Thoracic aorta (tissue), 2 donors: ENCODE measurements at places on chromosomes 13 and 19.

- no peak for DNase-seq
Observed at GRCh38 chr13:88736026-88736425, 1064.9 kb downstream of the SLITRK5 start.

DNA sequence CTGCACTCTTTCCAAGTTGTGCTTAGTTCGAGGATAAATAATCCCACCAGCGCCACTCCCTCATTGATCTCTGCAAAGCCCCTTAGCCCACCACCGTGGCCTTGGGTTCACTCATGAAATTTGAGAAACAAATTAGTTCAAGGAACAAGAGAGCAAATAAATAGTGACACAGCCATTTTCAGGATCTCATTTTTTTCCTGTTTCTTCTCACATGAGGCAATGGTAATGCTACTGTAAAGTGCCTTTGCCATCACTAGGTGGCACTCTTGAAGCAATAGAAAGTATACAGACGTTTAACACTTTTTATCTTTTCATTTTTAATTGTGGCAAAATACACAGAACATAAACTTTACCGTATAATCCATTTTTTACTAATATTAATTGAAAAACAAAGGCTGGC, 76.8 kb upstream of the ZNF835 start:
- no peak for DNase-seq

DNA sequence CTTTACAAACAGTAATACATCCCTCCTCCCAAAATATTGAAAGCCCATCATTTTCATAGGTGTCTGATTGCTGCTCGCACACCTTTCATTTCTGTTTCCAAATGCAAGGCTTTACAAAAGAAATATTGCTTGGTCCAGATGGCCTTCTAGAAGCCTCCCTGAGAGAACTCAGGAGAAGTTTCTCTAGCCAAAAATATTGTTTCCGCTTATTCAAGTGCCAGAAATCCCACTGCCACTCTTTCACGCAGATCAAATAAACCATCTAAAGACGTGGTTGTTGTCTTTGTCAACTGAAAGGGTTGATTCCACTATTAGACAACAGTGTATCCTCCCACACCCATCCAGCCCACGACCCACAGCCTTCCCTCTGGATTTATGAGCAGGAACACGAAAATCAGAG, 96.2 kb downstream of the ZIC5 start:
- DNase-seq, result no peak

GRCh38 chr19:9130965-9131364, 4.2 kb upstream of the OR7G3 start:
- DNase-seq, result no peak

DNA sequence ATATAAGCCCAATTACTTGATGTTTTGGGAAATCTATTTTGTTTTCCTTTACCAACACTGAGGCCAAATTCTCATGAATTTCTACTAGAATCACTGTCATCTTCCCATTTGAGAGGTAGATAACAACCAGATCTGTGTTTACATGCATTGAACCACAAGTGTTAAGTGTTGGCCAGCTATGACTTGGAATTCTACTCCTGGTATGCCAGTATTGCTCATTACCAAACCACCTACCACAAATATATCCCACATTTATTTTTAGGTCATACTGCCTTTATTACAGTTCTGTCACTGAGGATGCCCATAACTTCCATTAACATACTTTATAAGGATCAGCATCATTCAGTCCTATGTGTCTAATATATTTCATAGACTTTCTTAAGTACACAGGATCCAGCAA, 328.9 kb downstream of the DIAPH3 start:
- DNase-seq, result no peak

DNA sequence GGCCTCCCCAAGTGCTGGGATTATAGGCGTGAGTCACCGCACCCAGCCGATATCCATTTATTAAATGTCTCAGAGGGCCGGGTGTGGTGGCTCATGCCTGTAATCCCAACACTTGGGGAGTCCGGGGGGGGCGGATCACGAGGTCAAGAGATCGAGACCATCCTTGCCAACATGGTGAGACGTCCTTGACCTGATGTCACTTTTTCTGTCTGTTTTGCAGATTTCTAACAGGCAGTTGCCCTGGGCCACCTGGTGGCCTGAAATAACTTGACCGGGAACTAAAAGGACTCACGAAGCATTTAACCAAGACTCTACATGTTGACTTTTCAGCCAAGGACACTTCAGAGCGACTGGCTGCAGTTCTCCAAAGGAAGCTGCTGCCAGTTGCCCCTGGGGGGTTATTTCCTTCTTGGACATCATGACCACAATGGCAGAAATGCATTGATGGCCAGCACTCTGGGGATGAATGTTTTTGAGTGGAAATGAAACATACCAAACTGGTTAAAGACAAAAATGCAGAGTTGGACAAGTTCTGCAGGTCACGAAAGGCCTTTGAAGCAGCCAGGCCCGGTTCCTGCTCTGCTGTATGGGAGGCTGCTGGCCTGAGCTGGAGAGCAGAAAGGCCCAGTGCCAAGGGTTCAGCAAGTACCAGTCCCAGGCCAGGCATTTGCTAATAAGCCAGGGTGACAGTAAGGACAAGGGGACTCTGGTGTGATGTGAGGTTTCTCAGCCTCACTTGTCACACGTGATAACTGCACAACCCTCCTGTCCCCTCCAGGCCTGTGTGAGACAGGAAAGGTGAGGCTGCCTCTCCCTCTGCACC, 8.3 kb downstream of the ZNF837 start:
- no peak for DNase-seq

DNA sequence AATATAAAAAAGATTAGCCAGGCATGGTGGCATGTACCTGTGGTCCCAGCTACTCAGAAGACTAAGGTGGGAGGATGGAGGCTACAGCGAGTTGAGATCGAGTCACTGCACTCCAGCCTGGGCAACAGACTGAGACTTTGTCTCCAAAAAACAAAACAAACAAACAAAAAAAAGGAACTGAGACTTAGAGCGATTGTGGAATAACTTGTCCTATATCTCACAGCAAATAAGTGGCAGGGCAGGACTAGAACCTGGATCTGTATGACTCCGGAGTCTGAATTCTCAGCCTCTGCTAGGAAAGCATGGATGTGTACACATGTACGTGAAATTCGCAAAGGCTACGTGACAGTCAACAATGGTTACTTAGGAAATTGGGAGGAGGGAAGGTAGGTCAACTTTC, 20.1 kb downstream of the KRTDAP start:
- no peak for DNase-seq

DNA sequence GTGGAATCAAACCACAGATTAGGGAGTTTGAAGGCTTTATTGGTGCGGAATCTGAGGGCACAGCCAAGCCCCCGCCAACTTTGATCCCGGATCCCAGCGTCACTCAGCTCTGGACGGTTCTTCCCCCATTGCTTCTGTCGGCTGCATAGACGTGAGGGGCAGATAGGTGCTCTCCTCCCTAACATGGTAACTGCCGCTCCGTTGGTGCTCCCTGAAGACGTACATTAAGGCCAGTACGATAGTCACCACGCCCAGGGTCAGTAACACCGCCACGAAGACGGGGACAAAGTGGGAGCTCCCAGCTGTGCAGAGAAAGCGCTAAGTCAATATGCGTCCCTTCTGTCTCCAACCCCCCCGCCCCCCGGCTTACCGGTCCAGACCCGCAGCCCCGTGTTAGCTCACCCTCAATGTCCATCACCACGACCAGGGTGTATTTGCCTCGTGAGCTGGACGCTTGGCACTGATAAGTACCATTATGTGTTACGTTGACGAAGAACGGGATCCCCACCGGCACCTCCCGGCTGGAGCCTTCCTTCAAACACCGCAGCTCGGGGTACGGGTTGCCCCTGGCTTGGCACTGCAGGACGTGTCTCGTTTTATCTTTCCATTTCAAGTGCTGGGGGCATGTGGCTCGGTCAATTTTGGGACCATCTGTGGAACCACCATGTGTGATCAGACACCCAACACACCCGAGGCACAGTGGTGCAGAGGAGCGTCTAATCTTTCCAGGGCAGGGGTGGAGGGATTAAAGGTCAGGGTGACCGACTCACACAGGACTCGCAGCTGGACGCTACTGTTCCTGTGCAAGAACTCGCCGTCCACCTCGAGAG, 644 bp upstream of the RAVER1 start:
- DNase-seq, result no peak

DNA sequence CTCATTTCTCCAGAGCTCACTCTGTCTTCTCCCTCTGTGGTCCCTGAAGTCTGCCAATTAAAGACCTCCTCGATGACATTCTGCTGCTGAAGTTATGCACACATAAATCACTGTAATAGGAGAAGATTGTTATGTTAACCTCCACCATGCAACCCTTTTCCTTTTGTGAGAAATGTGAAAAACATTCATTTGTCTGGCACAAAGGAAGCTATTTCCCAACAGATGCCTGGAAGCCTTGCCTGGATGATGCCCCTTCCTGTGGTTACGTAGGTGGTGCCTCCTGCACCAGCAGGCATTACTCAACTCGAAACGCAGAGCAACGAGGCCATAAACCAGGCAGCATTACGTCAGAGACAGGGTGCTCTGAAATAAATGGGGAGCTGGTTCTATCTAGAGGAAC, 327.4 kb upstream of the ZNF507 start:
- no peak for DNase-seq

- no peak for DNase-seq
Observed at GRCh38 chr19:2678044-2678671, 24.3 kb downstream of the GNG7 start.

DNA sequence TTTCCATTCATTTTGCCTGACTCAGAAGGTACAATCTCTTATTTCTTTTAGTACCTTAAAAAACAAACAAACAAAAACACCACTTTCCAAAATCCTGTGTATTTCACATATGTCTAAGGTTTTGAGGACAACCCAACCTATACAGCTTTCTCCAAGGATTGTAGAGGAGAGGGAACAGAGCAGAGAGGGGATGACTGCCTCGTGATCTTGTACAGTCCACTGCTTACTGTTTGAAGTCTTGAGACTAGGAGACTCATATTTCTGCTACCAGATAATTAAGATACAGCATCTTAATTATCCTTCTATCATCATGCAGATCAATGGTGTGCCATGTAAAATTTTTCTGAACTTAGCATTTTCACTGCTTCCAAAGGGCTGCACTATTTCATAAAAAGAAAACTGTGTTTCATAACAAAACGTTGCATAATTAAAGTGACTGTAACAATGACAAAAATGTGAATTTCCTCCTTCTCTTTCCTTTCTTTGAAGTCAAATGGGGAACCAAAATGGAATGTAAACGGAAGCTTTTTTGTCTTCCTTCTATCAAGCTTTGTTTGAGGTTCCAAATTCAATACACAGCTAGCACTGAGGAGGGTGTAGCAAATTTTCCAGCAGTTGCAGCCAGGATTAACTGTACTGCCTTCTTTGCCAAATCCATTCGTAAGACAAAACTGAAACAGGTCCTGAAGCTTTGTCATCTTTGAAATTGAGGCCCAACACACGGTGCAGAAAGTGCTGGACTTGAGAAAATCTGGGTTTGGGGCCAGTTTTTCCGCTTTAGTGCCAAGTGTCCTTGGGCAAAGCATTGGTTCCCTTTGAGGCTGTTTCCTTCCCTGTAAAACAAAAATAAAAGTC, 34.9 kb upstream of the RCBTB2 start:
- no peak for DNase-seq

GRCh38 chr13:71828564-71828963, 38.4 kb downstream of the DACH1 start:
- DNase-seq, result no peak
